ENCODE measurements at places on chromosomes 12 and 14. TPM values are rescaled to one million over a fixed set of nuclear protein-coding genes. Genes with fewer than 3 reads are reported as not detected.

DNA sequence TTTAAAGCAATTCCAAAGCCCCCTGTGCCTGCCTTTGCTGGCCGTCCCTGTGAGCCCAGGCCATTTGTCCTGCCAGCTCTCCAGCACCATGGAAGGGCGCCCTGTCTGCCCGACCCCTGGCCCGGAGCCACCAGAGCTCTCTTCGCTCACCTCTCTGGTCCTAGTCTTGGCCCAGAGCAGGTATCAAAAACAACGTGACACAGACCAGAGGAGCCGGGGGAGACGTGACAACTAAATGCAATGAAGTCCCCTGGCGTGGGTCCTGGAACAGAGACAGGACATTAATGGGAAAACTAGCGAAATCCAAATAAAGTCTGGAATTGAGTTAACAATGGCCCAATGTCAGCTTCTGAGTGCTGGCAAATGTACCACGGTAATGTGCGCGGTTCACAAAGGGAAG lies 83.2 kb upstream of the DIO3 start:
- no peak for DNase-seq

GRCh38 chr14:35231207-35231760 lies 60.9 kb upstream of the PSMA6 start:
- no peak for DNase-seq

Gene AICDA
- total RNA-seq, result not detected

- no peak for DNase-seq
Measured at GRCh38 chr12:13913371-13913770, 68.0 kb downstream of the GRIN2B start.

Gene LRRC43
- total RNA-seq, result 0.19 TPM

GRCh38 chr14:104870368-104871144 lies 5.5 kb downstream of the CEP170B start:
- peak; percentile 50 for DNase-seq

DNA sequence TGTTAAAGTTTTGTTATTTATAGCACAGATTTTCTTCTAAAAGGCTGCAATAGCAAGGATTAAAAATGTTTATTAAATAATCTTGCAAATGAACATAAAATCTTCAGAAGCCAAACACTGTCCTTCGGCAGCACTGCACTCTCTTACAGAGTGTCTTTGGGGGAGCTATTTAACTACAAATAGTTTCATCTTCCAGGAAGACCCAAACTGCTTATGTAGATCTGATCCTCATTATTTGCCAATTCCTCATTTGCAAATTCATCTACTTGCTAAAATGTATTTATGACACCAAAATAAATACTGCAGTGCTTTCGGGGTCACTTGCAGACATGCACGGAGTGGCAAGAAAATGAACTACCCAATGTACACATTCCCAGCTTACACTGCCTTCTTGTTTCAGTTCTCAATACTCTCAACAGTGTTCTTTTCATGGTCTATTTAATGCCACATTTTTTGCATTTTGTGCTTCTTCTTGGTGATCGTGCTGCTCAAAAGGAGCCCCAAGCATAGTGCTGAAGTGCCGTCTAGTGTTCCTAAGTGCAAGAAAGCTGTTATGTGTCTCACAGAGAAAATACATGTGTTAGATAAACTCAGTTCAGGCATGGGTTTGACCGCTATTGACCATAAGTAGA lies 128.1 kb downstream of the PRKD1 start:
- DNase-seq, result no peak

- no peak for DNase-seq
Measured at GRCh38 chr12:83114966-83115365, 428.3 kb downstream of the TMTC2 start.

DNA sequence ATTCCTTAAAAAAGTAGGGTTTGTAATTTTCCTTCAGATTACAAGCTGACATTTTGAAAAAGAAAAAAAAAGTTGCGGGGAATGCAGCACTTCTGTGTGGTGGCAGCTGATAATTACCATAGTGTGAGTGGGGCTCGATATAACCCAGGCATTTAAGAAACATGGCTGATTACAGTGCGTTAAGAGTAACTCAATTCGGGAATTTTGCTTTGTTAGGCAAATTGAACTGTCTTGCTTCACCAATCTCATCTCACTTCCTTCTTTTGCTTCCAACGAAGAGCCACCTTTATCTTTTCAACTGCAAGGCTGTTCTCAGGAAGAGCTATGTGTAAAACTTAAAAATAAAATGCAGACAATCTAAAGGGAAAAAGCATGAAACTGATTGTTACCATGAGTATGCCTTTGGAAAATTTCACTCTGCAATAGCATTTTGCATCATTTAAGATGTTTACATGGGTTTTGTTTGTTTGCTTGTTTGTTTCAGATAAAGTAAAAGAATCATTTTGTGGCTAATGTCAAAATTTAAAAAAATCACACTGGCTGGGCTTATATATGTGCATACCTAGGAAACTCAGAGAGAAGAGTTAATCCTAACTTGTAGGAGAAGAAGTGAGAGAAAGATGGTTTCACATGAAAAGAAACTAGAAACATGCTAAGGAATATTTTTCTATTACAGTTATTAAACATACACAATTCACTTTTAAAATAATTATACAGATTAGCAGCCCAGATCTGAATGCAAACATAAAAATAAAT lies 295.9 kb upstream of the ATP2B1 start:
- DNase-seq, result no peak

- no peak for DNase-seq
Measured at GRCh38 chr12:57712701-57713100, 18.8 kb downstream of the OS9 start.

DNA sequence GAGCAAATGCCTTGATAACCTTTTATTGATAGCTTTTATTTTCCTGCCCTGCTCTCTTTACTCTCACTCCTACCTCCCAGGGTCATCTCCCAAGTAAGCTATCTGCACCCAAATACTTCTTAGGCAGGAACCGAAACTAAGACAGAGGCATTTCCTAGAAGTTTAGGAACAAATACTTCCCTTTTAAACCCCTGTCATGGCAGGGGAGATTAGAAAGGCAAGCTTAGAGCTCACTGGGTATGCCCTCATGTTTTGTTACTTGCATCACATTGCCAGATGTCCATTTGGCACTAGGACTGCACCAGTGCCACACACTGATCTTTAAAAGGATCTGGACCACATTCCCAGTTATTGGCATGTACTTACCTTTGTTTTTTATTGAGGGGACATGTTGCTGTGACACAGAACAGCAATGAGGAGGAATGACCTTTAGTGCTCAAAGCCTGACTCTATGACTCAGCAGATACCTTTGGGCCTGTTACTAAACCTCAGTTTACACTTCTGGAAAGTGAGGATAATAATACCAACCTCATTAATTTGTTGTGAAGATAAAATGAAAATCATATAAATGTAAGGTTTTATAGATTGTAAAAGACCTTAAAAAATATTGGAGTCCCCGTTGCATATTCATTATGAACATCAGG lies 40.9 kb upstream of the MBIP start:
- DNase-seq, result no peak

GRCh38 chr14:97978341-97978740 lies 1181.2 kb downstream of the VRK1 start:
- DNase-seq, result peak; percentile 84

GRCh38 chr12:8637244-8637643 lies 24.6 kb upstream of the AICDA start:
- no peak for DNase-seq

GRCh38 chr12:9758119-9758518 lies 2.6 kb downstream of the CD69 start:
- no peak for DNase-seq

- no peak for DNase-seq
Measured at GRCh38 chr12:116933091-116933490, 22.3 kb downstream of the FBXW8 start.

- DNase-seq, result no peak
Measured at GRCh38 chr12:76144245-76144549, 59.7 kb upstream of the NAP1L1 start.
